Mesenteric fat pad (tissue), 1 donor: ENCODE measurements at places on chromosomes 13 and 19. TPM values are rescaled to one million over a fixed set of nuclear protein-coding genes. Genes with fewer than 3 reads are reported as not detected.
A peak's percentile ranks its signal among the peaks of the same experiment; 100 is the strongest.

DNA sequence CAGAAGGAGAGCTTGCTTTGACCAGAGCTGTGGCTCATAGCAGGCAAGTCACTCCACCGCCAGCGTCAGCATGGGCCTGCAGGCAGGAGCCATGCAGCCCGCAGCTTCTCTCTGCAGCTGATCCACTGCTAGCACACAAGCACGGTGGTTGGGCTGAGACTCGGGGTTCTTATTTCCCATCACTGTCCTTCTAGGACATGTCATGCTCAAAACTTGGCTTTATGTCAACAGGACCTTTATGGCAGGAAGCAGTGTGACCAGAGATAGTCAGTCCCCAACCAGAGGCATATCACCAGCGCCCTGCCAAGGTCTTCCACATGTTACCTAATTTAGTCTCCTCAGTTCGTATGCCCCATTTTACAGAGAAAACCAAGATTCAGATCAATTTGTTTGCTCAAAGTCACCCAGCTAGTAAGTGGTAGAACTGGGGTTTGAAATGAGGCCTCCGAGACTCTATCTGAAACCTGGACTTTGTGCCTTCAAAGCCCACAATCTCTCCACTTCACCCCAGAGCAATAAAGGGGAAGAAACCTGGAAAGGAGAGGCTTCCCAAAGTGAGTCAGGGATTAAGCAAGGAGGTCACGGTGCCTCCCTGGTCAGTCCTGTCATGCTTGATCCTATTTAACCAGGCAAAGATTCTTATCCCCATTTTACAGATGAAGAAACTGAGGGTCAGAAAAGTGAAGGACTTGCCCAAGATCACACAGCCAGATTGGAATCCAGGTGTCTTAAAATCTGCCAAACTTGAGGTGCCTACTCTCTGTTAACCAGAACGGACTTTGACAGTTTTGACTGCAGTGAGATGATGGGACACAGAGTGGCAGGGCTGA is 5.1 kb downstream of the TMEM272 start:
- no peak for DNase-seq

- no peak for DNase-seq
These were observed 621.2 kb downstream of the TBC1D4 start for GRCh38 chr13:74860789-74861188.

DNA sequence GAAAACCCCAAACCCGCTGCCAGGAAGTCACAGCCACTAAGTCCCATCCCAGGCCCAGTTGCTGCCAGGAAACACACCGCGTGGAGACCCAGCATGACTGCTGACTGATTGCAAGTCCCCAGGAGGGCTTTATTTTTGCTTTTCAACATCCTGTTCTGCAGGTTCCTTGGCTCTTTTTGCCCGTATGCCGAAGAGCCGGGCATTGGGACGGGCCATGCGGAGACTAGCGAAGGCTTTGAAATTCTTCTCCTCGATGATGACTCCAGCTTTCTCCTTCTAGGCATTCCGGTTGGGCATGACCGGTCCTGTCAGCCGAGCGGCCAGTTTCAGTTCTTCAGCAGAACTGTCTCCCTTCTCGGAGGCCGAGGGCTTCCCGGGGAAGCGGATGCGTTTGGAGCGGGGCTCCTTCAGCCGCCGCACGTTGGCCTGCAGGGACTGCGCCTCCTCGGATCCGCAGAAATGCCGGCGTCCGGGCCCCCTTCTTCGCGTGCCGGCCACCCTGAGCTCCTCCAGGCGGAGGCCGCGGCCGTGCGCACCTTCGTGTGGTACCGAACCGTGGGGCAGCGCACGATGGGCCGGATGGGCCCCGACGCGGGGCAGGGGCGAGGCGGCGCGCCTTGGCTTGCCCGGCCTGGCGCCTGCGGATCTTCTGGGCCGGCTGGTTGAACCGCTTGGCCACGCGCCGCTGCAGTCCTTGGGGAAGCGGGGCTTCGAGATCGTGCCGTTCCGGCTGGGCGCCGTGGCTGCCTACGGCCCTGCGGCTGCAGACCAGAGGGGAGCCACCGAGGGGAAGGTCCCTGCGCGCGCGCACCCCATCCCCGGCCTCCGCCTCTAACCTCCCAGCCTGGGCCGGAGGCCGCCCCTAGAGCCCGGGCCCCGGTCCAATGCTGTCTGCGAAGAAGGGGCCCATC is 15.2 kb downstream of the ZSCAN5C start:
- peak; percentile 87 for DNase-seq

CRX gene
- not detected for total RNA-seq

KLK7 gene
- total RNA-seq, result not detected

- DNase-seq, result no peak
These were observed 148.4 kb downstream of the KATNAL1 start for GRCh38 chr13:30158774-30159445.

GRCh38 chr13:94590744-94591143 is 5.2 kb downstream of the TGDS start:
- no peak for DNase-seq

GRCh38 chr19:11286312-11286974 is 9.5 kb upstream of the TSPAN16 start:
- DNase-seq, result no peak

- peak; percentile 6 for DNase-seq
These were observed 25.8 kb downstream of the TNFSF9 start for GRCh38 chr19:6556480-6557195.

DNA sequence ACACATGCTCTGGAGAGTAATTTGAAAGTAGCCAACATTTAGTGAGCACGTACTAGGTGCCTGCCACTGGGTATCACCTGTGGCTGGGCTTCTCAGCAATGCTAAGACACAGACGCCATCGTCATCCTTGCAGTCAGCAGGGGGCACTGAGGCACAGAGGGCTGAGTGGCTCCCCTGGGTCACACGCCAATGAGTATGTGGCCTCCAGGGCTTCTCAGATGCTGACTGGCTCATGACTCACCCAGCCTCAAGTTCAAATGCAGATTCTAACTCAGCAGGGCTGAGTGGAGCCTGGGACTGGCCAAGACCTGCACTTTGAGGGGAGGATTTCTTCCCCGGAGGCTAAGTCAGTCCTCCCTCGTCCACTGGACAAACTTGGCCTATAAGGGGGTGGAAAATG is 115.1 kb upstream of the CACNA1A start:
- peak; percentile 49 for DNase-seq

LENG9 gene
- total RNA-seq, result 8.3 TPM

- DNase-seq, result no peak
These were observed 117.6 kb upstream of the SOX21 start for GRCh38 chr13:94829837-94830365.

DNA sequence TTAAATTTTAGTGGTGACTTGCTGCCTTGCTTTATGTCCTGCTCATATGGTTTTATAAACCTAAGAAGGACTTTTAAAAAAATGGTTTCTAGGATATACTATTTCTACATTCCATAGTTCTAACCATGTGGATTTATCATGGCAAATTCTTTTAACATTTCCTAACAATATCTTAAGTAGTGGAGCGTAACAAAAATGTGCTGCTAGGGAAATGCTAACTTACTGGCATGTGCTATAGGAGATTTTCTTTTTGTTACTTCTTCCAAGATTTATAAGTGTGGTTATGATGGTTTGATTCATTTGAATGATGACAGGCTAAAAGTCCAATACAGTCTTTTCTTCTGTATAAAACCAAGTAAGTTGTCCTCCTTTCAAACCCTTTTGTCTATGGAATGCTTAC is 713.7 kb downstream of the SLITRK1 start:
- DNase-seq, result no peak

DNA sequence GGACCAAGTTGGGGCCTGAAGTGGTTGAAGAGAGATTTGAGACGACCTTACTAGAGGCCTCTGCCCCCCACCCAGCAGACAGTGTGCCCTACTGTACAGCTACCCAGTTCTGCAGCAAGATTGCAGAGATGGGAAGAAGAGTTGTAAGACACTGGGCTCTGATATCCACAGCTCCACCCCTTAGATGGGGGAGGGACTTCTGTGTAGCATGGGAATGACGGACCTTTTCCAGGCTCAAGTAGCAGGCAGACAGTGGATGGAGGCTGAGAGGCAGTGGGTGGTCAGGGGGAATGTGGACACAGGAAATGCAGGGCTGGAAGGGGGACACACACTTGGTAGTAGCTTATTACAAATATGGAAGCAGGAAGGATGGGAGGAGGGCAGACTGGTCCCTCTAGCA is 13.0 kb downstream of the LRFN3 start:
- no peak for DNase-seq
